ENCODE measurements at places on chromosomes 4 and X. TPM values are rescaled to one million over a fixed set of nuclear protein-coding genes. Genes with fewer than 3 reads are reported as not detected.
A peak's percentile ranks its signal among the peaks of the same experiment; 100 is the strongest.

DNA sequence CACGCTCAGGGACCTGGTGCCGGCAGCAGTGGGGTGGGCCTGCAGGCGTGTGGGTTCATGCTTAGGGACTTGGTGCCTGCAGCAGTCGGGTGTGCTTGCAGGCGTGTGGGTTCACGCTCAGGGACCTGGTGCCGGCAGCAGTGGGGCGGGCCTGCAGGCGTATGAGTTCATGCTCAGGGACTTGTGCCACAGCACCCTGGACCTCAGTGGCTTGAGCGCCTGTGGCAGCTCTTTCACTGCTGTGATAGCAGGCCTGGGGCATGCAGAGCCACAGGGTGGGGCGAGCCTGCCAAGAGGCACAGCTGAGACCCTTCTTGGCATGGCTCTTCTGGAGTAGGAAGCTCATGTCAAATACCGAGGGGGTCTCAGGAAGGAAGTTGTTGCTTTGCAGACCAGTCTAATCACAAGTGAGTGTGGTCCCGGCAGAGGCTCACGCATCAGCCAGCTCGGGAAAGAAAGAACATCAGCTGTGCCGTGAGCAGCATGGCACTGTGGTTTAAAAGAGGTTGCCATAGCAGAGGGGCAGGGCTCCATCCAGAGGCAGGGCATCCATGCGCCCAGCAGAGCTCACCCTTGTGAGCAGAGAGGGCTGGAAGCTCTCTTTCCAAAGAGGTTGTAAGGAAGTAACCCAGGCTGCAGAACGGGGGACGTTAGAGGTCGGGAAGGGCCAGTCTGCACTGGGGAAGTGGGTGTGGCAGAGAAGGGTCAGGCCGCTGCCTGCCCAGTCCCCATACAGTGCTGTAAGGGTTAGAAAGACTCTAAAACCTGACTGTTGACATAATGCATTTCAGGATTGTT lies 21.1 kb downstream of the PIGG start:
- DNase-seq: no peak

- DNase-seq: no peak
Measured at GRCh38 chrX:87338510-87338909, 179.1 kb upstream of the KLHL4 start.

- no peak for DNase-seq
Measured at GRCh38 chr4:38943343-38943742, 75.7 kb downstream of the FAM114A1 start.

DNA sequence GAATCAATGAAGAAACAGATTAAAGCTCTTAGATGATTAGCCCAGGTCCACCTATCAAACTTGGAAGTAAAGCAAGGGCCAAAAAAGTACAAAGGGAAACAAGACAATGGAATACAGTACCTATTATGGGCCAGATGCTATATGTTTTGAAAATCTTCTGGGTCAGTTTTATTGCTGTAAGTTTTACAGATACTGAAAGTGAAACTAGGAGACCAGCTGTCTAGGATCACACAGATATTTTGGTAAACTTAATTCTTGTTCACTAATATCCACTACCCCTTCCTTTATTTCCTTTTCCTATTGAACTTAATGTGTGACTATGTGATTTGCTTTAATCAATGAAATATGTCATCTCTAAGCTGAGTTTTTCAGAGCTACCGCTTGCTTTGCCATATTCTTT lies 505.4 kb upstream of the PITX2 start:
- DNase-seq: no peak

- DNase-seq: no peak
Measured at GRCh38 chr4:33543941-33544450, 2700.3 kb downstream of the ARAP2 start.

HPGDS gene
- total RNA-seq: not detected

DNA sequence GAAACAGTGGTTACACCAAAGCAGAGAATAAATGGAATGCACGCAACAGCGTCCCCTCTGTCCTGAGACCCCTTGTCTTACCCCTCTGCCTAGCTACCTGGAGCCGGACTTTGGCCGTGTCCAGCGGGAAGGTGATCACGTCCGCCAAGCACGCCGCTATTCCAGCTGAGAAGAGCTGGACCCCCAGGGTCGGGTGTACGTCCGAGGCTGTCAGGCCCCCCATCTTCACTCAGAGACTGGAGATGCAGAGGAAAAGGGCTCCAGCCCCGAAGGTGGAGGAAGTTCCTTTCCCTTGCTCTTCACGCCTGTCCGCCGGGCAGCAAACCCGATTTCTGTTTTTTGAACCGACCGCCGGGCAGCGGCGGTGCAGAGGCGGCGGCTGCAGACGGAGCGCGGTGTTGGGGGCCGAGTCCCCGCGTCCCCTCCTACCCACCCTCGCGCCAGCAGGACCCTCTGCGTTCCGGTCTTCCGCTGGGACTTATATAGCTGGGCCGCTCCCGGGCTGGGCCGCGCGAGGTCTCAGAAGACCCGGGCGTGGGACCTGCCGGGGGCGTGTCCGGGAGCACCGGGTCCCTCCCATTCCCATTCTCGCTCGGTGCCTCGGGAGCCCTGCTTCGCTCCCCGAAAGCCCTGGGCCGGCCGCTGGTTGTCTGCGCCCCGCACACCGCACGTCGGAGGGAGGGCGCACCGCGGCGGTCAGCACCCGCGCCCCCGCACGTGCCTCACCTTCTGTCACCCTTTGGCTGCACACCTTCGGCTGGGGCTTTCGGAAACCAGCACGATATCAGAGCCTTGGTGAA lies at the start of gene UCP1:
UCP1 (minus strand) TSS at position 455 of the 800 bp plus-strand sequence; CDS start at position 223, 232 bp downstream.
- DNase-seq: no peak

DNA sequence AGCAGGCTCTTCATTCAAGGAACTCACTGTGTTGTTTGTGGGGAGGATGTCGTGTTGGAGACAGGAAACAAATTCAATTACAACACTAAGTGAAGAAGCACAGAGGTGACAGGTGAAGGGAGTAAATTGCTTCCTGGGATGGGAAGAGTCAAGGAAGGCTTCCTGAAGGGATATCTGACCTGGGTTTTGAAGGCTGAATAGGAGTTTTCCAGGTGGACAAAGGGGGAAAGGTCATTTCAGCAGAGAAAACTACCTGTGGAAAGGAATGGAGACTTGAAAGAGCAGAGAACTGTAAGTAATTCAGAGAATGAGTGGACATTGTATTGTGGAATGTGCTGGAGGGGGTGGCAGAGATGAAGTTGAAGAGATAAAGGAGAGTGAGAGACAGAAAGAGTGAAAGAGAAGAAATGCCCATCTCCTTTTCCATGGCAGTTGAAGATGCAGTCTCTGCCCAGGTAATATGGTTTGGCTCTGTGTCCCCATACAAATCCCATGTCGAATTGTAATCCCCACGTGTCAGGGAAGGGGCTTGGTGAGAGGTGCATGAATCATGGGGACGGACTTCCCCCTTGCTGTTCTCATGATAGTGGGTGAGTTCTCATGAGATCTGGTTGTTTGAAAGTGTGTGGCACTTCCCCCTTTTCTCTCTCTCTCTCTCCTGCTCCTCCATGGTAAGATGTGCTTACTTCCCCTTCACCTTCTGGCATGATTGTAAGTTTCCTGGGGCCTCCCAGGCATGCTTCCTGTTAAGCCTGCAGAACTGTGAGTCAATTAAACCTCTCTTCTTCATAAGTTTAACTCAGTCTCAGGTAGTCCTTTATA lies 205.7 kb upstream of the BCOR start:
- DNase-seq: peak; percentile 35

DNA sequence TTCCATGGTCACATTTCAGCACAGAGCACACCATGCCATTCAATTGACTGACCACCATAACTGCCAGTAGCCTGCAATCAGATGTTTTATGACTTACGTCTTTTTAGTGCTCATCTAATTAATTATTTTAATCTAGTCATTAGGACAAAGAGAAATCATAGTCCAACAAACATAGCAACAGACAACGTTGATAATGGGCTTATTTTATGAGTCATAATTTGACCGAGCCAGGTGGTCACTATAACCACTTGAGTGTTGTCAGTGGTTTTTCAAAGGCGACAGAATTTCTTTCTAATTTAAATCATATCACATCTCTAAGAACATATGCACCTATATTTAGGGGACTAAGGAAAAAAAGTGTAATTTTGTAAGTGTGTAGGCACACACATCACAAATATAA lies 1.9 kb downstream of the SEC24D start:
- DNase-seq: no peak

Data from activated CD4-positive, alpha-beta memory T cell treated with anti-CD3 and anti-CD28 coated beads for 36 hours (primary cell).